A549 treated with ZK216348 at 1 μM for 4 hours (cell line): ENCODE measurements at places on chromosomes 6 and 20. TPM values are rescaled to one million over a fixed set of nuclear protein-coding genes. Genes with fewer than 3 reads are reported as not detected.

ELOVL2 gene
- 3.6 to 7.5 TPM (median 6.7 TPM) in 5 replicates for total RNA-seq

TRIM31 gene
- 1.1 to 1.3 TPM (median 1.1 TPM) in 5 replicates for total RNA-seq

RIPOR2 gene
- 0.13 to 0.31 TPM (median 0.25 TPM) in 5 replicates for total RNA-seq

SALL4 gene
- total RNA-seq, result 1.3 to 2.6 TPM (median 1.4 TPM) in 5 replicates

C6orf141 gene
- 12.6 to 16.6 TPM (median 14.4 TPM) in 5 replicates for total RNA-seq

C6orf163 gene
- 0.12 to 0.44 TPM (median 0.15 TPM) in 3 of 5 replicates, not detected in the others for total RNA-seq

BANF2 gene
- total RNA-seq, result not detected in 5 replicates

CALHM5 gene
- total RNA-seq, result 0.05 to 0.07 TPM (median 0.06 TPM) in 5 replicates
